ENCODE measurements at places on chromosomes 1 and 21.

DNA sequence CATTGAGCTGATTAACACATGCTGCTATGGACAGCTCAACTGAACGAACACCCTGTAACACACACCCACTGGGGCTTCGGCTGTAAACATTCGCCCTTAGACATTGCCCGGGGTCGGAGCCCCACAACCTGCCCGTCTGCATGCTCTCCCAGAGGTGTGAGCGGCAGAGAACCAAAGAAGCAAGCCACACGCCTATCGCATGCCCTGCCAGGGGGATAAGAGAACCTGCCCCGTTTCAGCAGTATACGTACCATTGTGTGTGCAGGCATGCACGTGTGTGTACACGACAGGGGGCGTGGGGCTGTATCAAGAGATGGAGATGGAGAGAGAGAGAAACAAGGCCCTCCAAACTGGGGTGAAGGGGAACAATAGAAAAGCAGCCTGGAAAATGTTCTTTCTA lies 9.9 kb upstream of the DESI2 start:
- DNase-seq, result no peak

DNA sequence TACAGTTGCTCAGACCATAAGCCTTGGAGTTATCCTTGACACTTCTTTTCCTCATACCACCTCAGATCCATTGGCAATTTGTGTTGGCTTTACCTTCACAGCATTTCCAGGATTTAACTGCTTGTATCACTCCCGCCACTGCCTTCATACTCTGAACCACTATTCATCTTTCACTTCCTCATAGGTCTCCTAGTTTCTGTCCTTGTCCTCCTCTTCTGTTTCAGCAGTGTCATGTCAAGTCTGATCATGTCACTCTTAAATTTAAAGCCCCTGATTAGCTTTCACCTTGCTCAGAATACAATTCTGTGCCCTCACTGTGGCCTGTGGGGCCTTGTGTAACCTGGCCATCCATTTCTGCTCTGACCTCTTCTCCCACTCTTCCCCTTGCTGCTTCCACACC lies 34.7 kb upstream of the C1orf115 start:
- DNase-seq, result no peak

- no peak for DNase-seq
These were observed 321.0 kb downstream of the PLPP3 start for GRCh38 chr1:56258371-56258770.

DNA sequence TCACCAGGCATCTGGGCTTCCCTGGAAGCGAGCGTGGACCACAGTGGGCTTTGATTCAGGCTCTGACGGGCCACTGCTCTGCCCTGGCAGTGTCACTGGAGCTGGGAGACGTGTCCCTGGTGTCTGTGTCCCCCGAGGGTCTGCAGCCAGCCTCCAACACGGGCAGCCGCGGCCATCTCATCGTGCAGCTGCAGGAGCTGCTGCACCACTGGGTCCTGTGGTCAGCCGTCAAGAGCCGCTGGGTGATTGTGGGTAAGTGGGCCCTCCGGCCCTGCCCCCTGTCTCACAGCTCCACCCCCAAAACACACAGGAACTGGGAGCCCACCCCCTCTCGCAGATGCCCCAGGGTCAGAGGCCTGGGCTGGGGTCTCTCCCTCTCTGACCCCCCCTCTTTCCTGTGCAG lies 40.7 kb downstream of the DISP3 start:
- no peak for DNase-seq

DNA sequence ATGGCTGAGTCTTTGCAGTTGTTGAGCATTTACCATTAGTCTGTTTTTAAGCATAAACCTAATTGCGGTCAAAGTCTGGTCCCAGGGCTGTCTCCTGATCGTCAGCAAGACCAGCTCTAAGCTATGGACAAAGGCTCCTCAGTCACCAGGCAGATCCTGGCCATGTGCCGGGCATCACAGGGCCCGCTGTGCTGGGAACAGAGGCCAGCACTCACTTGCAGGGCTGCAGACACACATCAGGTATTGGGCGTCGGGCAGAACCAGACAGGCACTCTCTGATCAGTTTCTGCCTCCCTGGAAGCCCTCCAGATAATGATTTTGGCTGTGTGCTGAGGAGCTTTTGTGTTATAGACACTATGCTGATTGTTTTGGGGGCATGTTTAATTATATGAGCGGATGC lies 26.6 kb downstream of the TMEM51 start:
- DNase-seq, result peak; percentile 58
